ENCODE measurements at places on chromosomes 2 and 18.

- no peak for DNase-seq
Observed at GRCh38 chr2:15127876-15128275, 433.3 kb downstream of the NBAS start.

- DNase-seq: peak; percentile 45
Observed at GRCh38 chr2:65231892-65232477, 4.4 kb downstream of the ACTR2 start.

- no peak for DNase-seq
Observed at GRCh38 chr2:33458248-33458819, 18.1 kb upstream of the RASGRP3 start.

DNA sequence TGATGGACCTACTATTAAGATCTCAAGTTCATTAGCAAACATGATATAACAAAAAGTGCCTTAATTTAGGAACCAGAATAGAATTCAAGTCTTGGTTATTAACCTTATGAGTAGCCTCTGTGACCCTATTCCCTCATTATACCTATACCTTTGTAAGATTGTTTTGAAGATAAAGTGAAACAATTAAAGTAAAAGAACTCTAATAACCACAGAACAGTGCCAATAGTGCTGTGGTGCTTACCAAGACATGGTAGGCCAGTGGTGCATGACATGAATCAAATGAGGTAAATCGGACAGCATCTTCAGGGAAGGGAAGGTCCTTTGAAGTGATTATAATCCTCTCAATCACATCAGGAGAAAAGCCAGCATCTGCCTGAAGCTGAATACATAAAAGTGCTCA, 36.4 kb downstream of the METTL4 start:
- no peak for DNase-seq

- no peak for DNase-seq
Observed at GRCh38 chr2:3771576-3771975, 68.2 kb downstream of the DCDC2C start.

DNA sequence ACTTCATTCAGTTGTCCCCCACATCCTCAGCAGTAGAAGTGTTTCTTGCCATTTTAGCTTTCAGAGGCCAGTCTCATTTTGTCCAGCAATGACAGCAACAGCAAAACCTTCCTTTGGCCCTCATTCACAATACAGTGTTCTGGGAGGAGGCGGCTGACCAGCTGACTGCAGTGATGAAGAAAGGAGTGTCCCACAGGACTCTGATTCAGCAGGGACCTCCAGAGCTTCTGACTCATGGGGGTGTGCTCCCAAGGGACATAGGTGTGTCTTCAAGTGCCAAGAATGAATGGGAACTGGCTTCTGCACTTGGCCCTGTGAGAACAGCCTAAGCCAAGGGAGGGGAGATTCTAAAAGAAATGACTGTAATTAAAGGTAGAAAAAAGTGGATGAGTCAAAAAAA, 147.0 kb upstream of the PELI1 start:
- DNase-seq: peak; percentile 89

DNA sequence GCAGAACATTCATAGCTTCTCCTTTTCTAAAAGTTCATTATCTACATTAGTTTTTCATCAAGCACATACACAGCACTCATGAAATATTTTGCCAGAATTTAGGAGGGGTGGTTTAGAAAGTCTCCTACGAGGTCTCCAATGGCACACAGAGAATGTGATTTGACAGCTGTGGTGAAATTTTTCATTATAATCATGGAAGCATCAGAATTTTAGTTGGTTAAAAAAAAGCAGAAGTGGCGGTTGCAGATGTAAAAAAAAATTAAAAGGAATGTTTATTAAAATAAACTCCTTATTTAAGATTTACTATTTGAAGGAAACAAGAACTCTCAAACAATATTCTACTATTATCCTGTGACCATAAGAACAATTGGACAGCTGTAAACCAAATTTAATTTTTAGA, 10.8 kb upstream of the RHBDD1 start:
- no peak for DNase-seq

DNA sequence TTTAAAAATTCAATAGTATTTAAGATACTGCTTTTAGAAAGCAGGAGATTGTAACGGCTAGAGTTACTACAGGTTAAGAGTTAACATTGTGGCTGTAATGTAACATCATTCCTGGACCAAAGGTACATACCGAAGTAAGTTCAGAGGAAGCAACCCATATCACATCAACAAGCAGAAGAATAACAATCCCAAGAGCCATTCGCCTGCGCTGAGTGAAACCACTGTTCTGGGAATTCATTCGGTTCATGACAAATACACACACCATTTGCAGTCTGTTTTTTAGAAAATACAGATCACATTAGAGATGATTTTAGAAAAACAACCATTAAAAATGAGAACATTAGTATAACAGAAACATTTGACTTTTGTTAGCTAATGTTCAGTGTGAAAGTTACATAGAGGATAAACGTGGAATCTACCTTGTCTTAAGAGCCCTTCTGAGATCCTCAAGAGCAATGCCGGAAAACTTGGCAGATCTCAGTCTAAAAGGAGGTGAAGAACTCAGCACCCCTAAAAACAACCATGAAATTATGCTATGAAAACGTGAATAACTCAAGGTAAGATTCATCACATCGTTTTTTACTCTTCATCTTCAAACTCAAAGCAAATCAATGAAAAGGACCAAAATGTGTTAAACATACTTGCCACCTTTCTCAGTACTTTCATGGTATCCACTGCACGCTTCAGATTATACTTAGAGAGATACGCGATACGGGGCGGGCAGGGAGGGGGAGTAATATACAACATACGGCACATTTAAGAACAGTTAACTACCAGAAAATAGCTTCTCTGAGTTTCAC, 1.2 kb downstream of the SLC35F5 start:
- DNase-seq: peak; percentile 26

GRCh38 chr18:62596145-62597005, 73.5 kb downstream of the ZCCHC2 start:
- DNase-seq: no peak

DNA sequence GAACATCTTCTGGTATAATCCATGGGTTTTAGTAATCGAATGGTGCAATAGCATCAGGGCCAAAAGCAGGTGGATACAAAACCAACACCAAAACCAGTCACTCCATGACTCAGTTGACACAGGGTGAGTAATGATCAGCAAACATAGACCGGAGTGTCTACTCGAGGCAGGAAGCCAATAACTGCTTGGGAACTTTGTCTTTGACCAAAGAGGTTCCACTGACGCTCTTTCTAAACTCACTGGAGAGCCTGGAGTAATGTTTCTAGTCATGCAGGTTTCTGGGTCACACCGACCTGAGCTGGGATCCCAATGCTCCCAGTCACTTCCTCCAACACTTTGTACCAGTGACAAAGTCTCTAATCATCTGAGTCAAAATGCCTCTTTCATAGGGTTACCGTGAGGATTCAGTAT, 30.9 kb downstream of the MREG start:
- peak; percentile 98 for DNase-seq

DNA sequence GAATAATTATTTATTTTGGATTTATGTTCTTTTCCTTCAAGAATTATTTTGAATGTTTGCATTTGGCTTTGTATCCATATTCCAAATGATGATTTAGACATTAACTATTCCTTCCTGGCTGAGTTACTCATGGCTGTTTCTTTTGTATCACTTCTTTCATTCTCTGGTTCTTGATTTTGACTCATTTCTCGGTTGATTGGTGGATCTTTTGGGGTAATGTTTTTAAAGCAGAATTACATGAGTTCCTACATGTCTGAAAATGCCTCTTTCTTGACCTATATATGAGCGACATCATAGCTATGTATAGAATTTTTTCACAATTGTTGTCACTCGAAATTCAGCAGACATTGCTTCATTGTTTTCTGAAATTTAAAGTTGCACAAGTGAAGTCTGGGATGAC, 39.5 kb downstream of the CYP26B1 start:
- DNase-seq: peak; percentile 41

DNA sequence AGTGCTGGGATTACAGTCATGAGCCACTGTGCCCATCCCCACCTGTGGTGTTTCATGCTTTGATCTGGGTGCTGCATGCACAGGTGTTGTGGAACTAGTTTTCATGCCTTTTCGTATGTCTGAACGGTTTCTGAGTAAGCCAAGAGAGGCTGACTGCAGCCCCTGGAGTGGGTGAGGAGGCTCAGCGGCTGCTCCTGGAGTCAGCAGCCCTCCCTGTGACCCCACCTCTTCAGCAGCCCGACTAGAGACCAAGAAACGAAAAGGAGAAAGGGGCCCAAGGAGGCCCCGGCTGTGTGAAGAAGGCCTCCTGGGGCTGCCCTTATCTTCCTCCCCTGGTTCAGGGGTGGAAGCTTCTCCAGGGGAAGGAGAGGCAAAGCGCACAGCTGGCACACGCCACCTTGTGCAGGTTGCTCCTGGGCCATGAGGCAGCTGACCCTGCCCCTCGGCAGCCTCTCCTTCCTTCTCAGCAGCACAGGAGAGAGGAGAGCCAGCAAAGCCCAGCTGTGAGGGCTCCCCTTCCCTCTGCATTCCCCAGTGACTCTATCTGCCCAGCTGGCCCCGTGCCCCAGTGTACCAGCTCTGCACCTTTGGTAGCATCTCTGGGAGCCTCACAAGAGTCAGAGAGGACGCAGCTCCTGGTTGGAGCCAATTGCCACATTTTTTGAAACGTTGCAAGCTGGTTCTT, 182.5 kb upstream of the HS6ST1 start:
- no peak for DNase-seq

DNA sequence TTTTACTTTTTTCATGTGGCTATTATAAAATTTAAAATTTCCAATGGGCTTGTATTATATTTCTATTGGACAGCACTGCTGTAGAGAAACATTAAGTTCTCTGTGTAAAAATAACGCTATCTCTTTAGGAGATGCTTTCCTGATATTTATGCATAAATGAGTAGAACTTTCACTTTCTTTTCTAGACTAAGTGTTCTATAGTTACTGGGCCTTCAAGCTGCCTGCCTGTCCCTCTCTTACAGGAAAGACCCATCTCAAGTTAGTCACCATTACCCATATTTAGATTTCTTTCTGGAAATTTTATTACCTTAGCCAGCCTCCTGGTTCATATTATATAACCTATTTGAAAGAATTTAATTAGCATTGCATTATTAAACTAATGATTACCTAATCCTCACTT, 4.8 kb downstream of the ITGA4 start:
- DNase-seq: no peak

DNA sequence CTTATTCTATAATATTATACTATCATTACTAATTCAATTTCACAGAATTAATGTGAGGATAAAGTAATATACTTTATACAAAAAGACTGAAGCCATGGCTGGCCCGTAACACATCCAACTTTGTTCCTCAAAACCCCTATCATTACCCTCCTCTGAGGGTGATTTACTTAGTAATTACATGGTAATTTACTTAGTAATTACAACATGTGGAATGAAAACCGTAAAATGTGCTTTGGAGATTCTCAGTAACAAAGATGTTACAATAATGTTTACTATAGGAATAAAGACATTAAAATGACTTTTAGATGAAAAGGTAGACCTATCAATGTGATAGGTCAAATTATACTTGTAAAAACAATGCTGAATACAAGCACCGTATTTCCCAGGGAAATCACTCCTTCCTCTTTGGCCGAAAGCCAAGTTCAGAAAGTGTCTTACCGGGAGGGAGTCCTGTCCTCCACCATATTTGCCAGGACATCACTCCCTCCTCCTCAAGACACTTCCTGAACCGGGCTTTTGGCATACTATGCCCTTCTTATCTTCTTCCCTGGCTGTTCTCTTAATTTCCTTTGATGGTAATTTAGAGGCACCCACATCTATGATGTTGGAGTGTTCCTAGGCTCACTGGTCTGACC, 1047.8 kb downstream of the SOCS6 start:
- DNase-seq: peak; percentile 4

GRCh38 chr2:124258140-124258880, 233.2 kb downstream of the CNTNAP5 start:
- peak; percentile 54 for DNase-seq

DNA sequence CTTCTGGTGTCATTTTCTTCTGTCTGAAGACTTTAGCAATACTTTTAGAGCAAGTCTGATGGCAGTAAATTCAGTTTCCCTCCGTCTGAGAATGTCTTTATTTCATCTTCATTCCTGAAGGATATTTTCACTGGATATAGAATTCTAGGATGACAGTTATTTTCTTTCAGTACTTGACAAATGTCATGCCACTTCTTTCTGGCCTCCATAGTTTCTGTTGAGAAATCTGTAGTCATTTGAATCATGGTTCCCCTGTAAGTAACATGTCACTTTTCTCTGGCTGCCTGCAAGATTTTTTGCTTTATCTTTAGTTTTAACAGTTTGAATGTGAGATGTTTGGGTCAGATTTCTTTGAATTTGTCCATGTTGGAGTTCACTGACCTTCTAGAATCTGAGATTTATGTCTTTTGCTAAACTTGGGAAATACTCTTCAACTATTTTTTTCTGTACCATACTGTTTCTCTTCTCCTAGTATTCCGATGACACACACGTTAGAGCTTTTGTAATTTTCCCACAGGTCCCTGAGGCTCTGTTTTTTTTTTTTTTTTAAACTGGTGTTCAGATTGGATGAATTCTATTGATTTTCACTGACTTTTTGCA, 30.2 kb downstream of the RMND5A start:
- DNase-seq: no peak

DNA sequence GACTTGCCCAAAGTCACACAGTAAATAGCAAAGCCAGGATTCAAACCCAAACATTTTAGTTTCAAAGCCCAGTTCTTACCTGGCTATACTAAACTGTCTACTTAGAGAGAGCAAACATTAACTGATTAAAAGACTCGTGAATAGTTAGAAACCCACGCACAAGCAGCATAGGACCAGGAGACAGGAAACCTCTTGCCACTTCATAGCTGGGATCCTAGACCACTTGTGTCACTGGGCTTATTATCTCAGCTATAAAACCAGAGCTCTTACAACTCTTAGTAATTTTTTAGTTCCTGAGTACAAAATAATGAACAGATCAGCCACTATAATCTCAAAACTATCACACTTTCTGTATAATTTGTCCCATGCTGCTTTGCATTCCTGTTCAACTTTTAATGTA, 2.4 kb upstream of the AAK1 start:
- DNase-seq: no peak

- DNase-seq: peak; percentile 81
Observed at GRCh38 chr2:54859997-54860701, 136.7 kb downstream of the EML6 start.

DNA sequence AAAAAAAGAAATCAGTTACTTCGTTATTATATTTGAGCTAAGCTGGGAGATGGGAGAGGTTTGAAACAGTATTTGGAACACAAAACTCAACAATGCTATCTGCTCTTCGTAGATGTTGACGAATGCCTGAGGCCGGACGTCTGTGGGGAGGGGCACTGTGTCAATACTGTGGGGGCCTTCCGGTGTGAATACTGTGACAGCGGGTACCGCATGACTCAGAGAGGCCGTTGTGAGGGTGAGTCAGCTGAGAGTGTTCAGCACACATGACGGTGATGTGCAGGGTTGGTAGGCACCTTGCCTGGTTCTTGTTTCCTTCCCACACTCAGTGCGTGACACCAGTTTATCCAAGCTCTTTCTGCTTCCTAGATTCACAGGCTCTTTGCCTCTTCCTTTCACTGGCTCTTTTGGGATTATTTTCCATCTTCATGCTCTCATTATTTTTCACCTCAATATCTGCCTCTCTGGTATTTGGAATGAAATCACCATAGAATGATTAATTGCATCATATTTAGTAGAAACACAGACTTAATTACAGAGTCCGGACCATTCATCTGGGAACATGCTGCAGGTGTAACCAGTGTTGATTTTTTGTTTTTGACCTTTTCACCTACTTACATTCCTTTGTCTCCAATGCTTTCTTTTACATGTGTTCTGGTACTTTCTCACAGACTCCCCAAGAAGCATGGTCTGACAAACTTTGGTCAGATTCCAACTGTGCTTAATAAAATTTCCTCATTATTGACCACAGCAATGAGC, 200.6 kb upstream of the RASGRP3 start:
- peak; percentile 93 for DNase-seq
